BJ (cell line): ENCODE measurements at places on chromosomes 7 and 10. TPM values are rescaled to one million over a fixed set of nuclear protein-coding genes. Genes with fewer than 3 reads are reported as not detected.

DNA sequence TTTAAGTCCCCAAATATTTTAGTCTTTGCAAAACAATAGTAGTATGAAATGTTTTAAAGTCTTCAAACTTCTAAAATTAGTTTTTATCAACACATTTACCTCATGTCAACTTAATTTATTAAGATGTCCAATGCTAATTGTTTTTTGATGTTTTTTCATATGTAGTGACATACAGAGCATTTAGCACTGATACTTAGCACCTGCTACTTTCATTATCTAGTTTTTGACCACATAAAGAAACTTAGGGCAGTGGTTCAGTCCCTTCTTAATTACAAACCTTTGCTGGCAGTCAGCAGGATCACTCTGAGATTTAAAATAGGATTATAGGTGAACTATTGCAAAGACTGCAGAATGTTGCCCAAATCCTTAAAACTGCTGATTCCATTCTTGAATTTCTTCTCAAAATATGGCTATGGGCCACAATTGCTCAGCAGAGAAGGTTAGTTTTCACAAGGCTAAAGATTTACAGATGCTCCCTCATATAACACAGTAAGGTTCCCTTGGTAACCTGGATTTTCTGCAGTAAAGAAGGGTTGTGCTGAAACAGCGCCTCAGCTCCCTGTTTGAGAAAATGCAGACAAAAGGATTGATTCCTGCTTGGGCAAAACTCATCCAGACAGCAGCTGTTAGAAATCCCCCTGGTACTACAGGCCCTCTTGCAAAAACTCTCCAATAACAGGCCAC, 3.4 kb downstream of the GPR85 start:
- DNase-seq, result no peak

NPY4R2 gene
- polyA plus RNA-seq, result 0.04 and 0.07 TPM in 2 replicates

- no peak for DNase-seq
Observed at GRCh38 chr10:73589563-73590126, 1.5 kb downstream of the USP54 start.

DNA sequence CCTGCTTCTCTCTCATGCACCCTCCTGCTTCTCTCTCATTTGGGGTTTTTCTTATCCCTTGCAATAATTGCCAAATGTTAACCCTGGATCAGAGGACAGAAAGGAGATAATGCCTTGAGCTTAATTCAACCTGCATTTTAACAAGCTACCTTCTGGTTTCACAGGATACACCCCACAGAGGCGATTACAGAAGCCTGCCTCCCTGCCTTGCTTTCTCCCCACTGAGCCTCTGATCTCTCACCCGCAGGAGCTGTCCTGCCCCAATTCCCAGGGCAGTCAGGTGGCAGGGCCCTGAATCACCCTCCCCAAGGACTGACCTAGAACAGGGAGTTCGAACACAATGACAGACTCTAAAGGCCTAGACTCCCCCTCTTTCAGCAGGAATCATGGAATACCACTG, 959.5 kb downstream of the GRID1 start:
- no peak for DNase-seq

DNA sequence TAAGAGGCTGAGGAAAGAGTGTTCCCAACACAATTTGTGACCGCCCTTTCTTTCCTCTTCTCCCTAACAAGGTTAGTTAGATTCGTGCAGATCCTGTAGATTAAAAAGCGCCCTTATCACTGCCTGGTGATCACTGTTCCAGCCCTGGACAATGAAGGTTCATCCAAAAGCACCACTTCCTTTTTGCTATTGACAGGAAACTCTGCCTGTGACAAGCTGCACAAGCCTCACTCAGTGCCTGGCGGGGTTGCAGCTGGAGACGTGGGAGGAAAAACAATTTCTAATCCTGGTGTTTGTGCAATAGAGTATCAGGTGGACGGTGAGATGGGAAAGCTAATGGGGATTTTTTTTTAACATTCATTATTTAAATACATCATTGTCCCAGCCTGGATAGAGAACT, 105.9 kb upstream of the CAV2 start:
- DNase-seq, result no peak

ELFN1 gene
- polyA plus RNA-seq, result 0.99 and 1.7 TPM in 2 replicates

- DNase-seq, result no peak
Observed at GRCh38 chr10:109914966-109915365, 8.3 kb downstream of the XPNPEP1 start.

- DNase-seq, result no peak
Observed at GRCh38 chr10:113219446-113219845, 269.4 kb downstream of the TCF7L2 start.

DNA sequence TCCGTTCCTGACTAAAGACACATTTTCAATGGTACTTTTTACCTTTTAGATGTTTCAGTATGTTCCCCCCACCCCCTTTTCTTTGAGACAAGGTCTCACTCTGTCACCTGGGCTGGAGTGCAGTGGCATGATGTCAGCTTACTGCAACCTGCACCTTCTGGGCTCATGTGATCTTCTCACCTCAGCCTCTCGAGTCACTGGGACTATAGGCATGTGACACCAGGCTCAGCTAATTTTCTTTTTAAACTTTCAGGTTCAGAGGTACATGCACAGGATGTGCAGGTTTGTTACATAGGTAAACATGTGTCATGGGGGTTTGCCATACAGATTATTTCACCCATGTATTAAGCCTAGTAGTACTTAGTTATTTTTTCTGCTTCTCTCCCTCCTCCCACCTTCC, 99.3 kb upstream of the RPA3 start:
- DNase-seq, result no peak

DNA sequence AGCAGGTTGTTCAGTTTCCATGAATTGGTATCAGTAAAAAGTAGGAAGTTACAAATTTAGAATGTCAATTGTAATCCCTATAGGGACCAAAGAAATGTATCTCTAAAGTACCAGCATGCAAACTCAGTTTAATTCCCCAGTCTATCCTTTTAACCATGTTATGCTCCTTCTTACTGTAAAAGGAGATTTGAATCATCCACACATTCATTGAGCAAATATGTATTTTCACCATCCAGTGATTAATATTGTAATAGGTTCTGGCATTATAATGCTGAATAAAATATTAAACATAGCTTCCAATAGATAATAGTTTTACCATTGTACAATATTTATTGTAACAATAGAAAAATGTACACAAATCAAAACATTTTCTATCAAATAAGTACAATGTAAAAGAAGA, 228.2 kb upstream of the SEMA3A start:
- no peak for DNase-seq

GRCh38 chr10:67306588-67307205, 380.9 kb downstream of the LRRTM3 start:
- DNase-seq, result no peak

DNA sequence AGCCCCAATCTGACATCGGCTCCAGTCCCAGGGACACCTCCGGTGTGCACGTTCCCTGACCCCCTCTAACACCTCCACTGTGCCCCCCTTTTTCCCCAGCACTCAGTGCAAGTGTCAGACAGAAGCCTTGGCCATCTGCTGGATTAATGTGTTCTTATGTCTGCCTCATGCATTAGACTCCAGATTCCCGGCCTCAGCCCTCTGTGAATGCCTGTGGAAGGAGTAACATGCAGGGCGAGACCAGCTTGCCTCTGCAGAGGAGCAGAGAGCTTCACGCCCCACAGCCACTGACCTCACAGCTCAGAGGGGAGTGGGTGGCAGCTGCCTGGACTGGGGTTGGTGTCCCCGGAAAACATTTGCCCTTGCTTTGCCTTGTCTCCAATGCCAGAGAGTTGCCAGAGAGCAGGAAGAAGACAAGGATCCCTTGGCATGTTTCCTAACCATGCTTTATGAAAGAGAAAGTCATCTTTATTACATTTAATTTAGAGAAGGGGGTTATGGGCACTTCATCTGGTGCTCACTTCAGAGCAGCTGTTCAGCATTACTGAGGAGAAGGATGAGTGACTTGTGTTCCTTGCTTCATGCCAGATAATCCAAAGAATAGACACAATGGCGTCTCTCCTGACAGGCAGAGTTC, 91.6 kb upstream of the CXCL12 start:
- no peak for DNase-seq

DNA sequence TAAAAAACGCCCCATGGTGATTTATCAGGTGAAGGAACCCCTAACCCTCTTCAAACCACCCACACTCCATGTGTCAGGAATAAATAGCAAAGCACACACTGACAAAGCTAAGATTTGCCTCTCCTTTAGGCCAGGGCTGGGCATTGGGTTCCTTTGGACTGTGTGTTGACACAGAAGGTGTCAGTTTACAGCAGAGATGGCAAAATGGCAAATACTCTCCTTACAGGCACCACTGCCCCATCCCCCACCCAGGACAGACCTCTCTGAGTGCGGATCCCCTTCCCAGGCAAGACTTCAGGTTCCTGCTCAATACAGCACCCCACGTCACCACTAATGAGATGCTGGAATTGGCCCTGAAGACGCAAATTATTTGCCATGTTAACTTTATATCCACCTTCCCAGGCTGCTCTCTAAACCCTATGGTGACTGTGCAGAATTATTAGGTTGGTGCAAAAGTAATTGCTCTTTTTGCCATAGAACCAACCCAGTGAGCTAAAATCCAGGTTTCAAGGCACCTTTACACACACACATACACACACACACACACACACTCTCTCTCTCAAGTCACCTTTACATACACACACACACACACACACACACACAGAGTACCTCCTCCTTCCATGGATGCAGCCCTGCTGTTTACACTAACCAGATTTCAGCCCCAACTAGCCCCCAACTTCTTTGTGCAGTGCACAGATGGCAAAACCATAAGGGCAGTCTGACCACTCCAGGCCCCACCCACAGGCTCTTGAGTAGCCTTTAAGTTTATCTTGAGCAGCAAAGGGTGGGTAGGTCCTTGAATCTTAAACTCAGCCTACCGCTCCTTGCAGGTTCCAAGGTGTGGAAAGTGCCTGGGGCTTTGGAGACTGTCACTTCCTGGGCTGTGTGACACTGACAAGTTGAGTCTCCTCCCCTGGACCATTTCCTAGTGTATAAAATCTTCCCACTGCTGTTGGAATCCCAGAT, 4.0 kb upstream of the ZCCHC24 start:
- DNase-seq, result no peak

NPSR1 gene
- not detected in 2 replicates for polyA plus RNA-seq

DNA sequence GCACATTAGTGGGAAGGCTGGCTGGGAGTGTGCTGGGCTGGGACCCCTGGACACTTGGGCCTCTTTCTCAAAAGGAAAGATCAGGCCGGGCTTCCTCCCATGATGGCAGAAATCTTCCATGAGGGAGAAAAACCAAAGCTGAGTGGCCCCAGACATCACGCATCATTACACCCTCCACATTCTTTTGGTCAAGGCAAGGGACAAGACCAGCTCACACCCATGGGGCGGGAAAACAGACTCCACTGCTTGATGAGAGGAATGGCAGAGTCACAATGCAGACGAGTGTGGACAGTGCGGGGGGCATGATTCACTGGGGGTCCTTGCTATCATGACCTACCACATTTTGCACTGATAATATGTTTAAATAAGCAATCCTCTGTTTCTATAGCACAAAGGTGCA, 73.3 kb downstream of the CREB3L2 start:
- DNase-seq, result no peak

RNF32 gene
- 0.63 and 0.93 TPM in 2 replicates for polyA plus RNA-seq

DNA sequence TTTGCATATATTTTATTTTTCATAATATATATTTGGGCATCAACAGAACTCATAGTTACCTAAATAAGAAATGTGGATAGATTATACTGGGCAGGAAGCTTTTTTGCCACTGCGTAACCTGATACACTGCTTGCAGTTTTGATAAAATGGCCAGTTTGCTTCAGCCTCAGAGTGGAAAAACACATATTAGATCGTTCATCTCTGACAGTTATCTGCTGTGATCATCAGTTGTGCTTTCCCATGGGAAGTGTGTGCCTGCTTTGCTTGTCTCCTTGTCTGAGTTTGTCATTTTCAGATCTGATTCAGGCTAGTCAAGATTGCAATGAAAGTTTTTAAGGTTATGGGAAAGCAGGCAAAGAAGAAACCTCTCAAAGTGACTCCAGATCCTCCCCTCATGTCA, 54.0 kb downstream of the ADAM12 start:
- DNase-seq, result no peak

LRRC17 gene
- 2.4 and 3.4 TPM in 2 replicates for polyA plus RNA-seq
